ENCODE measurements at places on chromosomes 1 and 21.

DNA sequence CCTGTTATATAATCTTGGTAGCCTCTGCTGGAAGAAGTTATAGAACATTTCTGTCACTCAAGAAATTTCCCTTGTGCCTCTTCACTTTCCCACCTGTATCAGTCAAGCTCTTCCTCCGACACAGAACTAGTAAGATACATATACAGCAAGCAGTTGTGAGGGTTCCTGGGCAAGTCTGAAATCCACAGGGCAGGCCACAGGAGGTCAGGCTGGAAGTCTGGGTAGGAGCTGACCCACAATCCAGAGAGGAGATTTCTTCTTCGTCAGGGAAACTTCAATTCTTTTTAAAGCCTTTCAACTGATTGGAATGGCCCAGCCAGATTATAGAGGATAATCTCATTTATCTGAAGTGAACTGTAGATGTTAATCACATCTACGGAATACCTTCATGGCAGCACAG lies 96.4 kb upstream of the FMN2 start:
- no peak for DNase-seq

DNA sequence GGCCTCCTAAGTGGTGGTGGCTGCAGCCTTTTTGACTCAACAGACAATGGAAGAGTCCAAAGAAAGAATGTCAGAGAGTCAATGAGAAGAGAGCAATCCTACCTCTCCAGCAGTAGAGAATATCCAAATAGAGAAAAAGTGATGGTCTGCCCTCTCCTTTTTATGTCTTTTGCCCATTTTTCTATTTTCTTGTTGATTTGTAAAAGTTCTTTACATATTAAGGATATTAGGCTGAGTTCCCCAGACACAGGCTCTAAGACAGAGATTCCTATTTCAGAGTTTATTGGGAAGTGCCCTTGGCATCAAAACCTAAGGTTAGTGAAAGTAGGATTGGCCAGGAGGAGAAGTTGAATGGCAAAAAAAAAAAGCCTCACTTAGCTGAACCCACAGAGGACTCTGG lies 20.3 kb upstream of the SLC30A1 start:
- no peak for DNase-seq

DNA sequence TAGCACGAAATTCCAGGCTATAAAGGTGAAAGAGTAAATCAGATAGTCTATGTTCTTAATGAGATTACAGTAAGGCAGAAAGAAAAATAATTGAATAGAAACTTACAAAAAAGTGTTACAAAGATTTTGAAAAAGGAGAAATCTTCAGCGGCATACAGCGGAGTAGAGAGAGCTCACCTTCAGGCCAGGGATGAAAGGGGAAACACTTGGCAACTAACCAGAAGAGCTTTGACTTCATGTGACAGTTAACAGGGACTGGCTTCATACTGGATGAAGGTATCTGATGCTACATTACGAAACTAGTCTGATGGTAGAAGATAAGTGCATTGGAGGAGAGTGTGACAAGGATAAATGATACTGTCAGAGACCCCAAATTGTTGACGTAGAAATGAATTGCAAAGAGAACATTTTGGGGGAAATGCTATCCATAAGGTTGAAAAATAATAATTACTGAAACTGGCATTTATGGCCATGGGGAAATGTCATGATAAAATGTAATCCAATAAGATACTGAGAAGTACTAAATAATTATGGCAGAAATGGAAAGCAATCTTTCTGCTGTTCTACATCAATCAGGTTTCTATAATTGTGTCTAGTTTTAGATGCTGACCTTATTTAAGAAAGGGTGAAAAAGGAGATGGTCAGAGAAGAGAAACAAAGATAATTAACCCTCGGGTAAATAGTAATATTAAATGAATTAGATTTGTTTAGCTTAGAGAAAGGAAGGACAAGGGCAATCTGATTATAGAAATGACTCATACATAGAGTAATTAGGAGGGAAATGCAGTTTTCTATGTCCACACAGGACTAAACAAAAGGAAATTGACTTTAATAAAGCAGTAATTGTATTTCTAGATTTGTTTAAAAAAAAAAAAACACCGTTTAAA lies 808.7 kb downstream of the NCAM2 start:
- no peak for DNase-seq

DNA sequence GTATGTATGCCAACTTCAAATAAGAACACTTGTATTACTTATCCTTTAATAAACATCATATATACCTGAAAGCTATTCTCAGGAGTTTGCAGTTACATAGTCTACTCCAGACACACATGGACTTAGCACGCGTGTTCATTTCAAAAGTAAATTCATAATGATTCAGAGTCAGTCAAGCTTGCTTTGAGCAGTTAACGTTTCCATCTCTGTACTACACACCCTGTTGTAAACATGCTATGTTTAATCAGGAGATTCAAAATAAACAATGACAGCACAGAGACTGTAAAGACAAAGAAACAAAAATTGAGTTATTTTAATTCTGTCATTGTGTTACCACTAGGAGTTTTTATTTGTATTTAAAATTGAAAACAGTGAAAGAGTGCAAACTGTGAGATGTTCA lies 119.6 kb downstream of the NRIP1 start:
- DNase-seq, result no peak

DNA sequence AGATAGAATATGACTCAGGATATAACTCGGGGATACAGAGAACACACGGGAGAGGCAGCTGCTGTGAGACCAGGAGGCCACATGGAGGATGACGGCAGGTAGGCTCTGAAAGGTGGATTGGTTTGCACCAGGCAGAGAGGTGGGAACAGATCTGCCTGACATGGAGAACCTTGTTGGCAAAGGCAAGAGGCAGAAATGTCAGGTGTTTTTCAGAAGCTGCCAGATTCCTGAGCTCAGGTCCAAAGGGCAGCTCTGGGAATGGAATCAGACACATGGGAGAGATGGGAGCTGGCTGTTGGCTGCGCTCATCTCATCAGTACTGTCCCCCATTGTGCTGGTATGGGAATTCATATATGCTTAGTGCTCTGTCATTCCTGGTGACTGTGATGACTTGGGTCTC lies 19.2 kb downstream of the SYT6 start:
- DNase-seq, result no peak

DNA sequence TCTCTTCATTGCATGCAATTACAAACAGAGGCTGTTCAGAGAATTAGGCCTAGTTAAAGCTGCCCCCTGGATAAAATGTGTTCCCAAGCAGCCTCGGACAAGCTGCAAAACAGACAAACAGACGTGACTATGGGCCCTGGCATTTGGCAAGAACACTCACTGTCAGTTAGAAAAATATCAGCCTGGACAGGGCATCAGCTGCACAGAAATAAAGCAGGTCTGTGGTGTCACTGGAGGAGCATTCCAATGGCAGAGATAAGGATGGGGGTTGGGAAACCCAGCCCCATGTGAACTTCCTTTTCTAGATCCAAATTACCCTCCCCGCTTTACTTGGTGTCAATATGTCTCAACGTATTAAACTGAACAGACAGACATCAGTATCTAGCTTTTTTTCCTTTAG lies 177.1 kb downstream of the GPATCH2 start:
- DNase-seq, result no peak

DNA sequence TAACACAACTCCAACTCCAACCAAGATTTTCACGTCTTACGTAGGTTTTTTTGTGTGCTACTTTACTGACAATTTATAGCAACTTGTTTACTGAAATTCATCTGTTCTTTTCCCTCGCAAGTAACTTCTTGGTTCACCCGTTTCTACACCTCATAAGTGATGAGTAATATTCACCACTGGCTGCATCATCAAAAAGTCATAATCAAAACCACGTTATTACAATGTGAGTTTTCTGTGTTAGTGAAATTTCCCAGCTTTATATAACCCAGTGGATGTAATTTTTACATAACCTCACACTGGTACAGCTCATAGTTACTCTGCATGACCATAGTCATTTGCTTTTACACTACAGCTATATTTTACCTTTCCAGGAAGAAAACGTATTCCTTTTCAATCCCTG lies 401.1 kb upstream of the LYPLAL1 start:
- no peak for DNase-seq

DNA sequence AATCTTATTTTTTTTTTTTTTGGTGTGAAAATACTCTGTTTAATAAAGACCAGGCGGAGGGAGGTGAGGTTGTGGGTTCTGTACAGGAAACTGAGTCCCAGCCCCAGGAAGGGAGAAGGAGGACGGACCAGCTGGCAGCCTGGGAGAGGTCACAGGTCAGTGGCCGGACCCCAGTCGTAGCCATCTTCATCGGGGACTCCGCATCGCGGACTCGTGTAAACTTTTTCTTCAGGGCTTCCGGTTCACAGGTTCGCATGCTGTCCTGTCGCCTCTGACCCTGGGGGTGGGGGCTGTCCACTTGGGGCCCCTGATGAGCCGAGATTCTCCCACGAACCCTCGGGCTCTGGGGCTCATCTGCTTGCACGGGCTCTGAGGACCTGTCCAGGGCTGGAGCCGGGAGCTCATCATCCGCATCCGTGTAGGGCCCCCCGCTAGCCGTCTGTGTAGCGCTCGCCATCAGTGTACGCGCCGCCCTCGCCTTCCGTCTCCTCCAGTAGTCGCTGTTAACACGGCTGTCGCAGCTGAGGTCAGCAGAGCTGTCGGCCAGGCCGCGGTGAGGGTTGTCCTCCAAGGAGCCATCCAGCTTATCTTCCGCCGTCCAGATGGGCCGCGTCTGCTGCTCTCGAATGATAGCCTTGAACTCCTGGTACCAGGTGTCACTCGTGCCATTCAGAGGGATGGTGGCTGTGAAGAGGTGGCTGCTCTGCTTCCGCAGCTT lies 975.7 kb upstream of the PRMT6 start:
- DNase-seq, result no peak

DNA sequence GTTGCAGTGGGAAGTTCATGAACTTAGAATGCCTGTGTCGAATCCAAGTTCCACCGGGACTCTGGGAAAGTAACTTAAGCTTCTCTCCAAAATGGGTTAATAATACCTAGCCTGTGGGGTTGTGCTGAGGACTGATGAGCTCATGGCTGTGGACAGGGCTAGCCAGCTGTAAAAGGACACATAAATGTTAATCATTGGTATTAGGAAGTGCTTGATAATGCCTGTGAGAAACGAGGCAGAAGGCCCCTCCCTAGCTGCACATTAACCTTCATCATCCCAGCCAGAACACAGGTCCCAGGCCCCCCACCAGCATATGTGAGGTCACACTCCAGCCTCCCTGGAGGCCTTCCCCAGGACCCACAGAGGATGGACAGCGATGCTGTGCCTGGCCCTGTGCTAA lies 789 bp upstream of the GJB4 start:
- DNase-seq, result no peak

DNA sequence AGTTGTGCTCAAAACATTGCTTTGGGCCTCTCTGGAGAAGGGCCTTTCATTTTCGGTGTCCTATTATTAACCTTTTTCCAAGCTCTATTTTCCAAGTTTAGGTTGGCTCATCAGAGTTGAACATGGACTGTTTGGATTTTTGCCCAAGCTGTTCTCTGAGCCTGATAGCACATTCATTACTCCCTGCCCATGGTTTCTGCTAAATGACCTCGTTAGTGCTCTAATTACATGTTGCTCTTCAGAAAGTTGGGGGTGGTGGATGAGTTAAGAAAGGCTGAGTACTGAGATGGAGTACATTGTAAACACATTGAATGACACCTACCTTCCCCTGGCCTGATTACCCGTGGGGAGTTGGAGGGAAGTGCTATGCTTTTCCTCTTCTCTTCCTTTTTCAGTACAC lies 38.9 kb downstream of the LMO4 start:
- no peak for DNase-seq

DNA sequence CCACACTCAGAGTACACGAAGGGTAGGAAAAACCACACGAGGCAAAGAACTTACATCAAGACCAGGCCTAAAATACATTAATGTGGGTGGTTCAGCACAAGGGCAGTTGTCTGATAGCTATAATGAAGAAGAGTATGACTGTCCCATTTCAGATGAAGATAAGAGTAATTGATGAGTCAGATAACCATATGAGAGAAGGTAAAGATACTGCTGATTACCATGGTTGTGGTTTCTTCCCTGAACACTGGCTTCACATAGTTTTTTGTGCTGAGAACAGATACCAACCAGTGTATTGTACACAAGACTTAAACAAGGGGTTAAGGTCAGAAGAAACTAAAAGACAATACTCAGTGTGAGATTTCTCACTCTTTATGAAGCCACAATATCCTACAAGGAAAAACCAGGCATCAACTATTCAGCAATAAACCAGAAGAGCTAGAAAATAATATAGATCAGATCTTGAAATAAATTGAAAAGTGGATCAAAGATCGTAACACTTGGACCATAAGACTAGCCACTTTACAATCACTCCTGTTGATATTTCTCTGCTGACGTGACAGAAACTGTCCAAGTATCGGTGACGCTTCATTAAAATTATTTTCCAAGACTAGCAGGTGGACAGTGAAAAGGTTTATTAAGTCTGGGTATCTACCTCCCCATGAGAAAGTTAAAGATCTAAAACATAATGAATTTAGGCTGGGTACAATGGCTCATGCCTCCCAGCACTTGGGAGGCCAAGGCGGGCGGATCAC lies 28.6 kb downstream of the PUM1 start:
- no peak for DNase-seq

- DNase-seq, result no peak
Observed at GRCh38 chr21:28537371-28538079, 455.2 kb downstream of the LTN1 start.

GRCh38 chr1:56170784-56171320 lies 408.5 kb downstream of the PLPP3 start:
- DNase-seq, result no peak

- DNase-seq, result no peak
Observed at GRCh38 chr1:84571150-84571535, 3.1 kb downstream of the CTBS start.

DNA sequence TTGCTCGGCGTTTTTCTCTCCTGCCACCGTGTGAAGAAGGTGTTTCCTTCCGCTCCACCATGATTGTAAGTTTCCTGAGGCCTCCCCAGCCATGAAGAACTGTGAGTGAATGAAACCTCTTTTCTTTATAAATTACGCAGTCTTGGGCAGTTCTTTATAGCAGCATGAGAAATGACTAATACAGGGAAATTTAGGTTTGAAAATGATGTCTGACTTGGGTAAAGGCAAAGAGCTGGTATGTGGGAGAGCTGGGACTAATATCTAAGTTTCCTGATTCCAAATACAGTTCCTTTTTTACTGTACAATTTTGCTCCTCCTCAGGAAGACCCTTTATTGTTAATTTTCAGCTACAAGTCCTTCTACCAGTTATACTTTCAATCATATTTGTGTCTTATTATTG lies 16.7 kb upstream of the ADAMTS5 start:
- no peak for DNase-seq

DNA sequence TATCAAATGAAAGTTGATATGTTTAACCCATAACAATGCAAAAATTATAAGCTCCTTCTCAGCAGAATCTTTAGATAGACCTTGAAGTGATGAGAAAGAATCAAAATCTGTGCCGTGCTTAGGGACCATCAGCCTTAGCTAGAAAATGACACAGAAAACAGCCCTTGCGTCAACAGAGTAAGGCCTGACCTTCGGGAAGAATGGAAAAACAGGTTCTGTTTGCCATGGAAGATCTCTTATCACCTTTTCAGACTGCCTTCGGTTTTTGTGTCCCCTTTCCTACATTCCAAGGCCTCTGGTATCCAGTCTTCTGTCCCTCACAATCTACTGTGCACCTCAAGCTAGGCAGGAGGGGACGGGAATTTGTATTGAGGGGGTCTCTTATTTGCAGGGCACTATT lies 37.6 kb upstream of the DPT start:
- DNase-seq, result no peak
